HT1080 (cell line): ENCODE measurements at places on chromosomes 7 and 10. TPM values are rescaled to one million over a fixed set of nuclear protein-coding genes. Genes with fewer than 3 reads are reported as not detected.

The ADRA2A gene
- total RNA-seq = 0.20 and 0.23 TPM in 2 replicates

The HPS1 gene
- 20.0 and 30.4 TPM in 2 replicates for total RNA-seq

The CYP2C18 gene
- total RNA-seq = 0.05 TPM in 1 of 2 replicates, not detected in the other

- no peak for DNase-seq
Observed at GRCh38 chr10:1410032-1410431, 327.3 kb downstream of the ADARB2 start.

DNA sequence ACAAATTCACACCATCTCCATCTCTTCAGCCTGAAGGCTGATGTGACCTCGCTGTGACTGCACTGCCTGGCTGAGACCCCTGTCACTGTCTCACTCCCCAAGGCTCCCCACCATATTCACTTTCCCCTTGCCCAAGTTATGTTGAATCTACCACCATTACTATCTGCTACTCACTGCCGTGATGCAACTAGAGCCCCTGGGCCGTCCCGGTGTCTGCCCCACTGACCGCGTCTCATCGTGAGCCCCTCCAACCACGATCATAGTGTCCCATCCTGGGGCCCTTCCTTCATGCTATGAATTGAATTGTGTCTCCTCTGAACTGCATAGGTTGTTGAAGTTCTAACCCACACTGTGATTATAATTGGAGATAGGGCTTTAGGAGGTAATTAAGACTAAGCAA lies 71.9 kb upstream of the CHST15 start:
- no peak for DNase-seq
